Heart right ventricle (tissue), 16 donors: ENCODE measurements at places on chromosomes 12 and 14. TPM values are rescaled to one million over a fixed set of nuclear protein-coding genes. Genes with fewer than 3 reads are reported as not detected.

Gene CCDC175
- polyA plus RNA-seq: not detected

Gene KRT85
- not detected for polyA plus RNA-seq

Gene CIT
- 0.95 TPM for polyA plus RNA-seq

Gene POC1B
- 4.8 TPM for polyA plus RNA-seq

Gene ITPR2
- 4.9 TPM for polyA plus RNA-seq

Gene TAS2R13
- 0.04 TPM for polyA plus RNA-seq

Gene AKAP6
- 13.5 TPM for polyA plus RNA-seq
